ENCODE measurements at places on chromosomes 3 and 15.

DNA sequence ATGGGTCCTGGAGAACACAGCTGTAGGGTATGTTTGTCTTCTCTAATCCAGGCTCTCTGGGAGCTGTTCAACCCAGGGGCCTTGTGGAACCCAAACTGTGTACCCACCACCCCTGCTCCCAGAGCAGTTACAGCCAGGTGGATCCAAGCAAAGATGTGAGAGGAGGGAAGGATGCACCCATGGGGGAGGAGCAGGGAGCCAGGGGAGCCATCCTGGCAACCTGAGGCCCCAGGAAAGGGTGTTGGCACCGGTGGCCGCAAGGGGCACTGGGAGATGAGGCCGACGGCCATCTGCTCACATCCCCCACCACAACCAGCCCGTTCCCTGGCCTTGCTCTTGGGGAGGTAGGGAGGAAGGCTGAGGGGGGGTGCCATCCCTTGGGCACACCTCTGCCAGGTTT lies 43.2 kb downstream of the CMTM6 start:
- DNase-seq = no peak

DNA sequence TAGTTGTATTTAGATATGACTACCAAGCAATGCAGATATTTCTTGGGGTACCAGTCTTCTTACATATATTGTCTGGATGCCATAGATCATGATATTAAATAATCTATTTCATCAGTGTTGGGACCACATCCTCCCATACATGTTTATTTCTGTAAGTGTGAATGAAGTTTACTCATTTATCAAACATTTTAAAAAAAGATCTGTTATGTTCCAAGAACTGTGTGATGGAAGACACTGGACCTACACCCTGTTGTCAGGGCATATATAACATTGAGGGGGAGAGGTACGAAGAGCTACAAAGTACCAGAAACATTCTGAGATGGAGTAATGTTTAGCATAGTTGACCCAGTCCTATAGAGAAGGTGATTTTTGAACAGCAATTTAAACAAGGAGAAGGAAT lies 26.6 kb downstream of the MBNL1 start:
- DNase-seq = no peak

DNA sequence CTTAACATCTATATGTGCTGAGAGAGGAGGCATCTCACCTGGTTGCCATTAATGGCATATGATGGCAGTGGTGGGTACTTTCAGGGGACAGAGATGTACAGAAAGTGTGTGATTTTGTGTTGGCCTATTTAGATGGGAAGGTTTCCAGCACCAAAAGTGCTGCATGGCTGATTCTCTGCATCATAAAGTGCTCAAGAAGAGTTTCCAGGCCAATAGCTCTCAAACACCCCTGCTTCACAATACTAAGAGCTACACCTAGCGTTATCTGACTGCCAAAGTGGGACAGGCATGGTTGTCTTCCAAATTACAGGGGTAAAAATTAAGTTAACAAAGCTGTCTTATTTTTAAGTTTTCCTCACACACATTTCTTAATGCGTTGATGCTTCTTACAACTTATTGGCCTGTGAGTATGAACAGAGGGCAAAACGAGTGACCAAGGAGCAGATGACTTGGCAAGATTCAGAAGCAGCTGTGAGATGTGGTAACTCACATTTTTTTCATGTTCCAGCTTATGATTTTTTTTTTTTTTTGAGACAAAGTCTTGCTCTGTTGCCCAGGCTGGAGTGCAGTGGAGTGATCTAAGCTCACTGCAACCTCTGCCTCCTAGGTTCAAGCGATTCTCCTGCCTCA lies 41.4 kb upstream of the VEPH1 start:
- DNase-seq = no peak

GRCh38 chr3:41111011-41111410 lies 88.3 kb upstream of the CTNNB1 start:
- DNase-seq = no peak

DNA sequence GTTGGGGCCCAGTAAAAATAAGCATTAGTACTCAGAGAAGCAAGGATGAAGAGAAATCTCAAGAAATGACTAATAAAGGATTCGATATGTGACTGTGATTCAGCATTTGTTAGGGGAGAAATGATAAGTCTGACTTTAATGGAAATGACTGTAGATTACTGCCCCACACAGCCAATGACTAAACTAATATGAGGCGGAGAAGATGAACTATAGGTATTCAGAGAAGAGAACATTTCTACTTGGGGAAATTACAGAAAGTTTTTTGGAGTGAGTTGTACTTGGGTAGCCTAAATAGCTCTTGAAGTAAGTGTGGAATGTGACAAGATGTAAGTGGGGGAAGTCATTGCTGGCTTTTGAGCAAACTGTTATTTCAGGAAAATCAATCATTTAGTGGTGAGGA lies 380.0 kb downstream of the PDCD6IP start:
- no peak for DNase-seq

DNA sequence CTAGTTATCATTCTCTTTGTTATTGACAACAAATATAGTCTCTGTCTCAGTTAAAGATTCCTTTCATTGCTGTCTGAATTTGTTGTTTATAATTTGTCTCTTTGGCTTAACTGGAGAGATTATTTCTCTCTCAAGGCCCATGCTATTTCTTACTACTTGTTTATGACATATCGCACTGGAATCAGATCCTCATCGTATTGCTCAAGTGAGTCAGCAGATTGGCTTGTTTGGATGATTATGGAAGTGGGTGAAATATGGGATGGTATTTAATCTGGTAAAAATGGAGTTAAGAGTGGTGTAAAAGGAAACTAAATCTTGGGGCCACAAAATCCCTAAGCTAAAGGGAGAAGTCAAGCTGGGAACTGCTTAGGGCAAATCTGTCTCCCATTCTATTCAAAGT lies 613.1 kb downstream of the SI start:
- DNase-seq = no peak

DNA sequence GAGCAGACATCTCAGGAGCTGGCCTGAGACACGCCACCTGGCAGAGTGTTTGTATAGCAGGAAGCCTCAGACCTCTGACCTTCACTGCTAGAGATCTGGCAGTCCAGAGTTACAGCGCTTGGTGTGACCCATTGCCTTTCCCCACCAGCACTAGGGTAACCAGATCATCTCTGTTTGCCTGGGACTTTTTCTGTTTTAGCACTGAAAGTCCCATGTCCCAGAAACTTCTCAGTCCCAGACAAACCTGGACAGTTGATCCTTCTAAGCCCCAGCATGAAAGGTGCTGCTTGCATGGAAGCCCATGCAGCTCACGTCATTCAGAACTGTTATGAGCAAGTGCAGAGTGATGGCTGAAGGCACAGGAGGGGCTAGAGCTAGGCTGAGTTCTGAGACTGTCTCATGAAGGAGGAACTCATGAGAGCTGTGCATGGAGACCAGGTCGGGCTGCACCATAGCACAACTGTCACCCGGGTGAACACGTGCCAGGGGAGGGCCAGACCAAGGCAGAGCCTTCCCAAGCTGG lies 18.2 kb upstream of the AHSG start:
- DNase-seq = no peak

- DNase-seq = no peak
Measured at GRCh38 chr3:176578316-176578715, 619.0 kb downstream of the TBL1XR1 start.
